ENCODE measurements at places on chromosomes 5 and 9.

GRCh38 chr9:122672481-122672880 is 2.4 kb upstream of the OR1L3 start:
- no peak for DNase-seq

DNA sequence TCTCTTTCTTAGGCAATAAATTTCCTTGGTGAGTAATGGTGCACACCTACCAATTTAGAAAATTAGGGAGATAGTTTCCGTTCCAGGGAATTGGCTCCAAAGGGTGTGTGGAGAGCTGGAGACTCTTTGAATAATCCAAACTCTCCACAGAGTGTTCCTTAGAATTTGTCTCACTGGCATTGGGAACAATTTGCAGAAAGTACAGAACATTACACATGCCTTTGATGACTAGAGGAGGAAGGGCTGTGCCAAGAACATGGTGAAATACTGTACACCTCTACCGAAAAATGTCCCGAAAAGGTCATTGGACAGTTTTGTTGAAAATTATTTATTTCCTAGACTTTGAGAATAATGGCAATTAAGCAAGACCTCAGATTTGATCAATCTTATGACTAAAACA is 214.2 kb upstream of the MPDZ start:
- no peak for DNase-seq

- no peak for DNase-seq
Measured at GRCh38 chr9:127877566-127877998, at the start of gene AK1. AK1 (minus strand) TSS chr9:127877675; CDS start chr9:127874617, 3,058 bp downstream.

GRCh38 chr5:14486996-14487896 is 94.3 kb upstream of the OTULINL start:
- no peak for DNase-seq

DNA sequence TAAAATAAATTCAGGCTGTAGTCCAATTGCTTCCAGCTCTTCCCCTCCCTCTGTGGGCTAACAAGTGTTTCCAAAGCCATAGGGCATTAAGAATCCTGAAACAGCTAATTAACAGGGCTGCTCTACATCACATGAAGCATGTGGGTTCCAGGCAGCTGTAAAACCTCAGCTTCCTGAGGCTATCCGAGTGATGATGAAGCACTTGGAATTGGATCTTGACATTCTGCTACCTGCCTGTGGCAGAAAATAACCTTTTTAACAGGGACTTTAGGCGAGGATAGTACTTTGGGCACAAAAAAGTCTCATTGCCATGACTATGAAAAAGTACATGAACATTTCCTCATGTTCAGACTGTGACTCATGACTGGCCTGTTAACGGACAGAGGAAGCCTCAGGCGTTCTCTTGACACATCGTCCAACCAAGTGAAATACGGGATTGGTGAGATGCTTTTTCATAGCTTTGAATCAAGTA is 107.2 kb downstream of the PDE4D start:
- DNase-seq = no peak

GRCh38 chr5:84477485-84477884 is 92.8 kb upstream of the EDIL3 start:
- no peak for DNase-seq

DNA sequence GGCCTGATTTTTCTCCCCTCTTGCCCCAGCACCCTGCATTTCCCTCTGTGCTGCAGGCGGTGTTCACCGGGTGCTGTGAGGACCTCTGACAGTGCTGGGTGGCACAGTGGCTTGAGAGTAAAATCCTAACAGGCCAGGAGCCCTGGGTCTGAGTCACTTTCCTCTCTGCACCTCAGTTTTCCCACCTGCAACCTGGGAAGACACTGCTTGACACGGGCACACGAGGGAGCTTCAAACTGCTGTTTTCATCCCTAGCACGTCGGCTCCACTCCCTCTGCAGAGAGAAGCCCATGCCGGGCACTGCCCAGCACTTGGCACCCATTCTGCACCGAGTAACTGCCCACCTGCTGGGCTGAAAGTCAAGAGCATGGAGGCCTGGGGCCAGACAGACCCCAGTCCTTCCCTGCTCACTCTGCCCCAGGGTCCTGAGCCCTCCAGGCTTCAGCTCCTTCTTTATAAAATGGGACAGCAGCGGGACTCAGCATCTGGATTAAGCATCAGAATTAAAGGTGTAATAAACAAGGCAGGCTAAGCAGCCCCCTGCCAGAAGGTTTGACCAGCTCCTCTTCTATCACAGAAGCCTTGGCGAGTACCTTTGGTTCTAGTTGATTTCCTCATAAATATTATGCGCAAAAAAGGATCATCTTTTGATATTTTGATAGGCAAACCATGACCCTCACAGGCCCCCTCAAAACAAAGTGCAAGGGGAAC is 5.2 kb downstream of the GFI1B start:
- DNase-seq = no peak

- DNase-seq = no peak
Measured at GRCh38 chr5:35087991-35088390, 40.2 kb upstream of the AGXT2 start.

- no peak for DNase-seq
Measured at GRCh38 chr5:14869233-14869632, 2.3 kb downstream of the ANKH start.

GRCh38 chr5:124576848-124577409 is 169.5 kb downstream of the ZNF608 start:
- DNase-seq = no peak

DNA sequence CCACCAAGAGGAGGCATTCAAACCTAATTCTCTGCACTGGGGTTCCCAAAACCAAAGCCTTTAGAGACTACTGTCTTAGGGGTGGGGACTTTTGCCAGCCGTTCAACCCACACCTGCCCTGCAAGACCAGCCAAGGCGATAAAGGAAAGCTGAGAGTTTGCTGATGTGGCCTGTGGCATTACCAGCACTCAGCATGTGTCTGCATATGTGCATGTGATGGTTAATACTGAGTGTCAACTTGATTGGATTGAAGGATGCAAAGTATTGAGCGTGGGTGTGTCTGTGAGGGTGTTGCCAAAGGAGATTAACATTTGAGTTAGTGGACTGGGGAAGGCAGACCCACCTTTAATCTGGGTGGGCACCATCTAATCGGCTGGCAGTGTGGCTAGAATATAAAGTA is 474.2 kb downstream of the MED10 start:
- DNase-seq = no peak

GRCh38 chr5:170791325-170791954 is 7.9 kb downstream of the GABRP start:
- no peak for DNase-seq

GRCh38 chr5:1038417-1039209 is 30.0 kb downstream of the NKD2 start:
- no peak for DNase-seq

- DNase-seq = no peak
Measured at GRCh38 chr5:52922384-52922783, 66.8 kb upstream of the ITGA2 start.

DNA sequence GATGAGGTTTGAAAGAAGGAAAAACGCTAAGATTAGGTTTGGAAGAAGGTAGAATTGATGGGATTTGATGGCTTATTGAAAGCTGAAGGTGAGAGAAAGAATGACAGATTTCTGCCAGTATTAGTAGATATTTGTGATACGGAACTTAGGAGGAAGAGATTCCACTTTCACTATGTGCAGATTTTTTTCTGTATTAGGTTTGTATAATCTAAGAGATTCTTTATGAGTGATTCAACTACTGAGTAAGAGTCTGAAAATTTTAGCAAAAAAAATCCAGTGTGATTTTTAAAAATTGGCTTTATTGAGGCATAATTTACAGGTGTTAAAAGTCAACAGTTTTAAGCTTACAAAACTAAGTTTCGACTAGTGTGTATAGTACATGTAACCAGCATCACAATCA is 54.1 kb downstream of the AP3S1 start:
- DNase-seq = no peak

DNA sequence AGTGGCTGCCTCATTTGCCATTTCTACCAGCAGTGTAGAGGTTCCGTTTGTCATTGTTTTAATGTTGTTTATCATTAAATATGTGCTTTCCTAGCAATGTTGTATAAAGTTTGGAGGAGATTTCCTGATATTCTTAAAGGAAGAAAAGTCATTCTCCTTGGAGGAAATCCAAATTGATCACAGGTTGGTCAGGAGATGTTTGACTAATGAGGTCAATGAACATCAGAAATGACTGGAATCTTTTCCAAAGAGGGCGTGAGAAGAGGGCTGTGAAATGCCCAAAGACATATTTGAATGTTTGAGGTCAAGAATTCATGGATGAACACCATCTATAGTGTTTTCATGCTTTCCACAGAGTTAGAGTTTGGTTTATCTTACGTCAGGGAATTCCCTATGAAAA is 471.3 kb downstream of the MAT2B start:
- DNase-seq = no peak

- DNase-seq = no peak
Measured at GRCh38 chr9:124662561-124662960, 108.5 kb downstream of the NR6A1 start.

- no peak for DNase-seq
Measured at GRCh38 chr5:14143841-14144585, 871 bp downstream of the TRIO start.

DNA sequence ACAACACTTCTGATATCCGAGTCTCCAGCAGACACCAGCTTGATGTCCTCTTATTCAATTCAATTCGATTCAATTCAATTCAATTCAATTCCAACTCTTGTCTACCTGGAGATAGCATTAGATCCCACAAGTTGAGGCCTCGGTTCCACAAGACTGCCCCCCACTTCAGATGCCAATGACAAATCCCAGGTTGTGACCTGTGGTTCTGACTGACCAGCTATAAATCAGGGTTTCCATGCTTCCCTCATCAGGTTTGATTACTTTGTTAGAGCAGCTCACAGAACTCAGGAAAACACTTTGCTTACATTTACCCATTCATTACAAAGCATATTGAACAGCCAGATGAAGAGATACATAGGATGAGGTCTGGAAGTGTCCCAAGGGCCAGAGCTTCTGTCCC is 82.6 kb downstream of the ALDH7A1 start:
- DNase-seq = no peak

GRCh38 chr9:130479587-130479986 is 34.8 kb downstream of the ASS1 start:
- DNase-seq = no peak

- no peak for DNase-seq
Measured at GRCh38 chr5:110855961-110856360, 117.2 kb downstream of the SLC25A46 start.

DNA sequence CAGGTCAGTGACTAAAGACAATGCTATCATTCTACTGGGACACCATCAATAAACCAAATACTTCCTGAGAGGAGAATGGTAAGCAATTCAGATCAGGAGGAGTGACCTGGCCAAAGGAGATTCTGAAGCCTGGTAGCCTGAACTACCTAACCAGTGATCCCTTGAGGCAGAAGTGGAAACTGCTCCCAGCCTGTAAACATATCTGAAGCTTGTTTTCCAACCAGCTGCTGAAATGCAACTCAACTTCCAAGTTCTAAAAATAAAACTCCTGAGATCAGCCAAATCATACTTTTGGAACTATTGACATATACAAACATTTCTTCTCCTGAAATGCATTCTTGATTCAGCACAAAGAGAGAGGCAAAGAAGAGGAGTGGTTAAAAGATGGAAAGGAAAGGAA is 204.1 kb downstream of the EBF1 start:
- DNase-seq = no peak

- no peak for DNase-seq
Measured at GRCh38 chr5:66361070-66361469, 217.0 kb downstream of the SREK1 start.

- no peak for DNase-seq
Measured at GRCh38 chr5:132785365-132785764, 8.3 kb upstream of the SEPTIN8 start.

DNA sequence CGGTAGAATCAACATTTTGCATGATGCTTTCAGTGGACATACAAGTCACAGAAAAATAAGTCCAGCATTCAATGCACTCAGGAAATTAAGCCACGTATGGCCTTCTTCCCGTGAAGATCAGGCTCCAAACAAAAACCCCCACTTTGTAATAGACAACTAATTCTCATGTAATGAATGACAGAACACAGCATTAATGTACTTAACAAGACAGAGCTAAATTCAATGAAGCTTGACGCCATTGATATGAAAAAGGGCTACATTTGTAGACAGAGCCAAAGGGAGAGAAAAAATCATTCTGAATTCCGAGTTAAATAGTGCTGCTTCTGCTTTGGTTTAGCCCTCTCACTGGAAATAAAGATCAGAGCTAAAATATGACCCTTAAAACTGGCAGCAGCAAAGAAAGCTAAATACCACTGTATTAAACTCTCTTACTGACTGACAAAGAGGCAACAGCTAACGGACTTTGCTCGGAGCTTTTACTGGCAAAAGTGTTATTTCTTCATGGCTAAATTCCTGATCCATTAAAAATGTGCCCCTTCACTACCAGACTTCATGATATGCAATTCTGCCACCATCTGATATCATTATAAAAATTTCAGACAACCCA is 250.5 kb downstream of the BNC2 start:
- no peak for DNase-seq

GRCh38 chr9:19624519-19624918 is 164.3 kb downstream of the SLC24A2 start:
- no peak for DNase-seq

DNA sequence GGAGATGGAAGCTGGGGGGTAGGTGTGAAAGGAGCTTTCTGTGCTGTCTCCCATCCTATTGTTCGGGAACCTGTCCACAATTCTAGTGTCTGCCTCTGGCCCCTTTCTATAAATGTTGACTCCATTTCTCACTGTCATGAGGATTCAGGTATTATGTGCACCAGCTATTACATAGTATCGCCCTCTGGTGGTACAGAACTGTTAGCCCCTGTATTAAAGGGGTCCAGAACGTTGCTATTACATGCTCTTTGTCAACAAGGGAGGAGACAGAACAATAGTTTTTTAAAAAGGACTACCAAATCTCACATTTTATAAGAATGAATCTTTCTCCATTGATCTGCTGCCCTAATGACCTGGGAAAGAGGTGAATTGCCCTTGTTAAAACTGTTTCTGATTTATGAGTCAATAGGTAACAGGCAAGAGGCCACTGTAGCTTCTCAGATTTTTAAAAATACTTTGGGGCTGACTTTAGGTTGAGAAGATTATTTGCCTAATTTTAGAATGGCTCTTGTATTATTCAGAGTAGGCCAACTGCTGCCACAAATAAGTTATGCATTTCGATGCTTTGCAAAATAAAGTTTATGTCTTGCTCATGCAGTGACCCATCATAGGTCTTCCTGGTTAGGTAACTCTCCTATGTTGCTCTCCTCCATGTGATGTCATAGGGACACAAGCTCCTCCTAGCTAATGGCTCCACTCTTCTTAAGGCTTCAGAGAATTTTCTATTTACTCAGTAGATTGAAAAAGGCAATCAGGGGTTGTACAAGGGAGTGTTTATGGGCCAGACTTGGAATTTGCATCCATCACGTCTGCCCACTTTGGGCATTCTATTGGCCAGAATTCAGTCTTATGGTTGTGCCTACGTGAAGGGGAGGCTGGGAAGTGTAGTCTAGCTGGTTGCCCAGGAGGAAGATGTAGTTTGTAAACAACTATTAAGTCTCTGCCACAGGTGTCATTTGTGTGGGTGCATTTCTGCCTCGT is 20.8 kb downstream of the DCANP1 start:
- DNase-seq = no peak

- DNase-seq = no peak
Measured at GRCh38 chr5:131396015-131396414, 132.2 kb downstream of the CDC42SE2 start.

Data from activated T-helper 1 cell treated with Interleukin-2 at 50 U/mL for 16 hours (primary cell).